Common myeloid progenitor, CD34-positive (primary cell): ENCODE measurements at places on chromosomes 6 and 20.

GRCh38 chr6:73139681-73140383, 85.5 kb downstream of the KHDC1L start:
- DNase-seq, result no peak

DNA sequence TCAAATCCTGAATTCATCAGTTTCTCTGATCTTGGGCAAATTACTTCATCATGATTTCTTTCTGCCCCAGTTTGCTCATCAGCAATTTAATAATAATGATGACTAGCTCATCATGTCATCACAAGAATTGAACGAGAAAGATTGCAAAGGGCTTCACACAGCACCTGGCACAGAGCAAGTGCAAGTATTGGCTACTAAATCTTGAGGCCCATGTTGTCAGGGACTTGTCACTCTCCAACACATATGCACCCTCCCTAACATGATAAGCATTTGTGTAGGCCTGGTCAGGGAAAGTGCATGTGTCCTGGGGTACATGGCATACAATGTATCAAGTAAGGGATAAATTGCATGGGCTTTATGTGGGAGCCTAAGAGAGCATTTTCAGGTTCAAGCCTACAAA, 6.4 kb downstream of the SMLR1 start:
- no peak for DNase-seq

- no peak for DNase-seq
Observed at GRCh38 chr6:56324396-56324795, 77.0 kb upstream of the COL21A1 start.

GRCh38 chr6:145147559-145147958, 587.8 kb downstream of the EPM2A start:
- no peak for DNase-seq

- no peak for DNase-seq
Observed at GRCh38 chr6:81977486-81977885, 225.0 kb upstream of the TENT5A start.

GRCh38 chr6:154969796-154970195, 25.3 kb upstream of the TIAM2 start:
- no peak for DNase-seq

GRCh38 chr20:51492167-51493092, 50.1 kb downstream of the NFATC2 start:
- DNase-seq, result peak; percentile 82

- no peak for DNase-seq
Observed at GRCh38 chr6:147238164-147238563, 33.9 kb downstream of the STXBP5 start.

DNA sequence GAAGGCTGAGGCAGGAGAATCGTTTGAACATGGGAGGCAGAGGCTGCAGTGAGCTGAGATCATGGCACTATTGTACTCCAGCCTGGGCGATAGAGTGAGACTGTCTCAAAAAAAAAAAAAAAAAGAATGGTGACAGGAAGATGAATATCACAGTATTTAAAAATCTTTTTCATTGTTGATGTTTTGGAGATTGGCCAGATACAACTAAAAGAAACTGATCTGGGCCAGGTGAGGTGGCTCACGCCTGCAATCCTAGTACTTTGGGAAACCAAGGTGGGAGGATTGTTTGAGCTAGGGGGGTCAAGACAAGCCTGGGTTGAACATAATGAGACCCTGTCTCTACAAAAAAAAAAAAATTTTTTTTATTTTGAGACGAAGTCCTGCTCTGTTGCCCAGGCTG, 52.1 kb downstream of the TRAF3IP2 start:
- no peak for DNase-seq

DNA sequence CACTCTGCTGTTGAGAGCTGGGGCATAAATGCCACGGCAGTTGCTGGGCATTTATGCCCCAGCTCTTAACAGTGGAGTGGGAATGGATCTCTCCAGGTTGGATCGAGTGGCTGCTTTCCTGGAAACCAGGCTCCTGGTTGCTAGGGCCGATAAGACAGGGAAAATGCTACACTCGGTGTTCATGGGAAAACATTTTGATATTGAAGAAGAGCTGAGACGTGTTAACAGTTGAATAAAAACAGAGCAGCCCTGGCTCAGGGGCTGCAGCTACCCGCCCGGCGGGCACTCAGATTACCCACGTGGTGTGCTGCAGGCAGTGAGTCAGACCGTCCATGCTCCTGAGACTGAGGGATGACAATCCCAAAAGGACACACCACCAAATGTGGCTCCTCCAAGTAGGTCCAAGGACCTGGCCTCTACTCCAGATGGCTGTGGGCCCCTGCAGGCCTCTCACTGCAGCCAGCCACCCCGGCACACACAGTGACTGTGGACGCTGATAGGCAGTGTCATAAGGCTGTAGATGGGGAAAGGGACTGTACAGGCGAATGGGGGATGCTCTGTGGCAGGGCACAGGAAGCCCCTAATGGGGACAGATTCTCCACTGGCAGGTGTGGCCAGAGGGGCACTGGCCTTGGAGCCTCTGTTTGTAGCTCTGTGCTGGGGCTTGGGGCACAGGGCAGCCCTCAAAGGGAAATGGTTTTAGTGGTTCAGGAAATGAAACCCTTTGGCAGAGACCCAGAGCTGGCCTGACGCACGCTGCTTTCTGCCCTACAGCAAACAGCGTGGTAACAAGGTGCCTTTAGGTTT, 237.8 kb downstream of the LY86 start:
- peak; percentile 76 for DNase-seq

DNA sequence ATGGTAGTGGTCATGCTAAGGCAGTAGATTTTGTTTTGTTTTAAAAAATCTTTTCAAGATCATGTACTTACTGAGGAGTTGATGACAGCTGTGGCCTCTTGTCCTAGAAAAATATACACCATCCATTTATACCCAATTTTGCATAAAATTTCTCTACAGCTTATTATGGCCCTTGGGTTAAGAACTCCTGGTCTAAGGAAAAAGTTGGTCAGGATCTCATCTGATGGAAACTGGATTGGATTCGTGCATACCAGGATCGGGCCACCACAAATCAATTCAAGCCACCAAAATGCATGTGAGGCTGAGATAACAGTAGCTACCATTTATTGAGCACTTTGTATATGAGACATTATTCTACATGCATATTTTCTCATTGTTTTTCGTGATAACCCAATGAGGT, 244.4 kb downstream of the ZFAND3 start:
- no peak for DNase-seq

- DNase-seq, result peak; percentile 75
Observed at GRCh38 chr6:37583261-37583660, 83.6 kb upstream of the CCDC167 start.

DNA sequence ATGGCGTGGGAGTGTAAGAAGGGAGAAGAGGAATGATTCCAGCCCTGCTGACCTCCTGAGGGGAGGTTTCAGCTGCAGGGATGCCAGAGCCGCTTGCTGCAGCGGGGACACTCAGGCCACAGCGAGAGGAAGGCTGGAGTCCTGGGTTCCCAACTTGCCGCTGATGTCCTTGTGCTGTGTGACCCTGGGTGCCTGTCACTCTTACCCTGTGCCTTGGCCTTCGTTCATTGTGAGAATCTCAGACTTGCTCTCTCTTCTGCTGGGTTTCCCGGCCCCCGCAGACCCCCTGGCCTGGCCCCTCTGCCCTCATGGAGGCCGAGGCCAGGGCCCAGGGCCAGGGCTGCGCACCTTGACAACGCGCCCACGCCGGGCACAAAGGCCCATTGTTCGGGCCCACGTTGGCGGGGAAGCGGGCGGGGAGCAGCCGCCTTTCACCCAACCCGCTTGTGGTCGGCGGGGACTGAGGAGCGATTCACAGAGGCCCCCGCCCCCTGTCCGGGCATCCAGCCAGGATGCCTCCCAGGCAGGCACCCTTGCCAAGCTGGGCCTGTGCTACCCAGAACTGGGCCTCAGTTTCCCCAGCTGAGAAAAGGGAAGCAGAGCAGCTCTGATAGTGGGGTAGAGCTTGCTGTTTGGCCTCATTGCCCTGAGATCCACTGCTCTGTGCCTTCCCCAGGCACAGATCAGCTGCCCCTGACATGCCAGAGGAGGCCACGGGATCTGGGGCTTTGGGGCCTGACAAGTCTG, 52.4 kb downstream of the CEBPB start:
- no peak for DNase-seq

DNA sequence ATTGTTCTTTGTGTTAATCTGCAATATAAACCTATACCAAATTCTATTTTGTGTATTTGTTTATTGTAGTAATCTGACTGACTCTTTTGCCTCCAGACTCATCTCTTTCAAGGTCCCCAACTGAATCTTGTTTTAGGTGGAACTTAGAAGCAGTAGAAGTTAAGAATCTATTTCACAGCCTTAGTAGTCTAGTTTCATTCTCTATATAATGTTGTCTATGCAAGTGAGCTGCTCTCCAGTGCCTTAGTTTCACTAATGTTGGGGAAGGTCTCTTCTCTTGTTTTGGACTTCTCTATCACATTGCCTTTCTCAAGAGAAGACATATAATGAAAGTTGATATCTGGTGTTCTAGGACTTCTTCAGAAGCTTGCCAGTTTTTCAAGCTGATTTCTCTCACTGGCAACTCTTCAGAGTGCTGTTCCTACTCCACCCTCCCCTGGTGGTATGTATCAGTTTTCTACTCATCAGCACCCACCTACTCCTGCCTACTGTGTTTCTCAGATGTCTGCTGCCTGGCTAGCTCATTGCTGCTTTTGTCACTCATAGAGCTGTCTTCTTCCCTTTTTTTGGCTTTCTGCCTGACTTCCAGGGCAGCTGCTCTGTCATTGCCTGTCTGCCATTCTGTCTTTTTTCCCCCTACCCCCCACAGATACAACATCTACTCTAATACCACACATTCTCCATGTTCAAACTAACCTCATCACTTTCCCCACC, 82.1 kb downstream of the PTPRA start:
- DNase-seq, result peak; percentile 38

DNA sequence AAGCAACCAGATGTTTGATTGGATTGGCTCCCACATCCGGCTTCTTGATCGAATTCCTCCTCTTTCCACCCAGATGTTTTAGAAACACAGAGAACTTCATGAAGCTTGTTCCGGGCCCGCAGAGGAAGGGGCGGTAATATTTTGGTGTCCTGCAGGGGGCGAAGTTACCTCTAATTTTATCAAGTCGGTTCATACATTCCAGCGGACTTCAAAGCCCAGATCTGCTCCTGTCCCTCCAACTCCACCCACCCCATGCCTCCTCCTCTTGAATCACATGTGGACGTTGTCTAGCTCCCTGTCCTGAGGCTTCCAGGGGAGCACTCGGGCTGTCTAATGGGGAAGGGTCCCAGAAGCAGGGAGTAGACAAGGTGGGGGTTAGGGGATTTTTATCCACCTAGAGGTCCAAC, 2.9 kb upstream of the BMP6 start:
- DNase-seq, result peak; percentile 87

DNA sequence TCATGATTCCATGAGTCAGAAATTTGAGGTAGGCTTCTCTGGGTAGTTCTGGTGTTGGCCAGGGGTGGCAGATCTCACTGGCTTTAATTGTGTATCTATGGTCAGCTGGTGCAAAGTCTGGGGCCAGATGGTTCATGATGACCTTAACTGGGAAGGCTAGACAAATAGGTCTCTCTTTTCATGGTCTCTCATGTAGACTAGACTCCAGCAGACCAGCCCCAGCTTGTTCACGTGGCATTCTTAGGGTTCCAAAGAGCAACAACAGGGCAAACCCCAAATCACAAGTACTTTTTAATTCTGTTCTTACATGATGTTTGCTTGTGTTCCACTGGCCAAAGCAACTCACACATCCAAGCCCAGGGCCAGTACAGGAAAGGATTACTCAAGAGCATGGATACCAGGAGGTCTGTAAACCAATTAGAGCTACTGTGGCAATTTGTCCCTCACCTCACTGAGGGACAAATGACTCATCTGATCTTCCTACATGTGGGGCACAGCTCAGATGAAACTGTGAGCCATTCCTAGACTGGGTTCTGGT, 79.5 kb upstream of the PBOV1 start:
- no peak for DNase-seq

- no peak for DNase-seq
Observed at GRCh38 chr6:95686272-95686671, 108.9 kb downstream of the MANEA start.

DNA sequence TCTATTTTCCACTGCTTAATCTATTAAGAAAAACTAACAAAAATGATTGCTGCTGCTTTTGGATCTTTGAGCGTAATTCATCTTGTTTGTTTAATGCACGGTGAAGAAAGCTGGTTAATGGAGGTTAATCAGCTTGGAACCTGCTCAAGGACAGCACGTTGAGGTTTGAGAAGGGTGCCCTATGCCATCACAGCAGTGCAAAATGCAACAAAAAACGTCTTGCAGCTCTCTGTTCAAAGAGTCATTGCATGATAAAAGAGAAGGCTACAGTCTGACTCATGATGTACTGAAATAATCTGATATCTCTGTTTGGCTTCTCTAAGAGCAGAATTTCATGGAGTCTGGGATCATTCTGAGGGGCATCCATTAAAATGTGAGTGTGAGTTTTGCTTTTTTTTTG, 80.6 kb upstream of the PREP start:
- DNase-seq, result peak; percentile 8

DNA sequence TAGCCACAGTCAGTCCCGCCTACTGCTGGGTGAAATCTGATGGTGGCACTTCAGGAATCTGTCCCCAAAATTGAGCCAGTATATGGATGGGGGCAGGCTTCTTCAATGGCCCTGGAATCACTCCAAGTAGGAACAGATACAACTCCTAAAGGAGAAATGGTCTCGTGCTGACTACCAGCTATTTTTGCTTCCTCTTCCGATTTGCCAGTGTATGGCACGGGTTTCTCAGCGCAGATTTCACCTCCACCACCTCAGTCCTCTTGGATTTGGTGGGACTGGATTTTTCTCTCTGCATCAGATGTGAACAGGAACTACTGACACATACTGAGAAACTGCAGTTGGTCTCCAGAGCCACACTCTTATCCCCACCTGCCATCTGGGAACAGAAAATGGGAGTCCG, 27.2 kb downstream of the PNPLA1 start:
- DNase-seq, result no peak

- DNase-seq, result no peak
Observed at GRCh38 chr20:10376270-10377075, 57.5 kb downstream of the MKKS start.
